ENCODE measurements at places on chromosomes 11 and 22. TPM values are rescaled to one million over a fixed set of nuclear protein-coding genes. Genes with fewer than 3 reads are reported as not detected.
A peak's percentile ranks its signal among the peaks of the same experiment; 100 is the strongest.

- no peak for DNase-seq
Observed at GRCh38 chr22:47143249-47143938, 380.9 kb downstream of the TBC1D22A start.

DNA sequence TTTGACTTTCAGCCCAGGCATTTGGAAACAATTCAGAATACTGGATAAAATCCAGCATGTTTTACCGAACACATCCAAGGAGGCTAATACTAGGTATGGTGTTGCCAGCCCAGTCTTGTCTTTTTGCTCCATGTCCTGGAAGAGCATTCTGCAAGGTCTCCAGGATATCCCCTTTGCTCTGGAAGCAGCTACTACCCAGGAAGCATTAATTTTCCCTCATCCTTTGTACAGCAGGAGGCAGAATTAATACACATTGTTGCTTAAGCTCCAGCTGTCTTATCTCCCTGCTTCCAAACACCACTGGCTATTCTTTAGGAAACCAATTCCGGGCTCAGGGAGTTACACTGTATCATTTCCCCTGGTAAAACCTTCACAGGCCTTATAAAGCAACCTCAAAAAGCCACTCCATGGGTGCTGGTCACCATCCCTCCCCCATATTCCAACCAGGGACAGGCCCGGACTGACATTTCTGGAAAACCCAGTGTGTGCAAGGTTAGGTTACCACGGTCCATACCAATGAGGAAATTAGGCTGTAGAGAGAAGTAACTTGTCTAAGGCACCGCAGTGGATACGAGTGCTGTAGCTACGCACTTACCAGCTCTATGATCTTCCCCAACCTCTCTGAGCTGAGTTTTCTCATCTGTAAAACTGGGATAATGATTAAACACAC lies 1.5 kb upstream of the UBASH3B start:
- no peak for DNase-seq

GRCh38 chr11:129075757-129076156 lies 116.4 kb downstream of the ARHGAP32 start:
- DNase-seq, result no peak

- DNase-seq, result peak; percentile 68
Observed at GRCh38 chr11:123235117-123235655, 40.1 kb upstream of the CLMP start.

CHRM4 gene
- total RNA-seq, result not detected

IRAG1 gene
- 4.6 TPM for total RNA-seq
